Activated CD4-positive, alpha-beta T cell treated with anti-CD3 and anti-CD28 coated beads for 1 hour (primary cell): ENCODE measurements at places on chromosomes 12 and 14.
A peak's percentile ranks its signal among the peaks of the same experiment; 100 is the strongest.

DNA sequence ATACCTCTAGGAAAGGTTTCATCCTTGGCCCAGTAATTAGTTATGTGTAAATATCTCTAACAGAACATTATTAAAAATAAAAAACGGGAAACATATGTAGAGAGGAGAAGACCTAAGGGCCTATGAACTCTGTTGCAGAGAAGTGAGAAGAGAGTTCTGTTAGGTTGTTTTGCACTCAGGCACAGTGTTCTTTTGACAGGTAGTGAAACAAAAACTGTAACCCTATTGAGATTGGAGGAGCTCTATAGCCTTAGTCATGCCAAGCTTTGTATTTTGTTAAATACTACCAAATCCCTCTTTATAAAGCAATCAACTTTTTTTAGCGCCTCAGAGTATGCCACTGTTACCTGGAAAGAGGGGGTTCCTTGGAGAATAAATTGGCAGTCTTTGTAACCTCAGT is 77.6 kb downstream of the CNTN1 start:
- no peak for DNase-seq

- no peak for DNase-seq
Observed at GRCh38 chr12:111413442-111414086, 7.8 kb downstream of the SH2B3 start.

- DNase-seq = no peak
Observed at GRCh38 chr12:58580095-58580494, 340.2 kb downstream of the LRIG3 start.

- DNase-seq = no peak
Observed at GRCh38 chr14:30559638-30560091, 707 bp downstream of the G2E3 start.

DNA sequence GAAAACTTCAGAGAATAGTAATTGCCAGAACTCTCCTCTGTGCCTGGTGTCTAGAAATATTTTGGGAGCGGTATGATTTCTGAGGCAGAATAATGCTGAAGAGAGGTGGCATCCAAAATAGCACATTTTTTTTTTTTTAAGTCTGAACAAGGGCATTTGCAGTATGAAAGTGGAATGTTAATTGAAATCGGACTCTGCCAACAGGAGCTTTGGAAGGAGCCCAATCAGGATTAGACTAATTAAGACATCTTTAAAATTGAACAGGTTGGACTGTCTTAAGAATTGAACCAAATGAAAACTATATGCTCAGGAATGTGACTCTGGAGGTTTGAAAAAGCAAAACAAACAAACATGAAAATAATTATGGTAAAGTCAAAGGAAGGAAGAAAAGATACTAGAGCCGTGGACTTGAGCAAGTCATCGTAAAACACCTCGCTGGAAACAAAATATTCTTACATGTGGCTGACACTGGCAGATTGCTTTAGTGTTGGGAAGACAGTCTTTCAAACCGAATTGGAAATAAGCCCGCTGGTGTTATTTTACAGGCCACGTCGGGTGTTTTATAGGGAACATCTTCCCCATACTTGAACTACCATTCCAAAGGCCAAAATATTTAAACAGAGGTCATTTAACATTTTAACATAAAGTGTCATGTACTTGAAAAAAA is 436.3 kb downstream of the VRK1 start:
- no peak for DNase-seq

- no peak for DNase-seq
Observed at GRCh38 chr14:70029296-70030132, 150.3 kb downstream of the SMOC1 start.

- DNase-seq = no peak
Observed at GRCh38 chr12:83613586-83614110, 926.9 kb downstream of the TMTC2 start.

DNA sequence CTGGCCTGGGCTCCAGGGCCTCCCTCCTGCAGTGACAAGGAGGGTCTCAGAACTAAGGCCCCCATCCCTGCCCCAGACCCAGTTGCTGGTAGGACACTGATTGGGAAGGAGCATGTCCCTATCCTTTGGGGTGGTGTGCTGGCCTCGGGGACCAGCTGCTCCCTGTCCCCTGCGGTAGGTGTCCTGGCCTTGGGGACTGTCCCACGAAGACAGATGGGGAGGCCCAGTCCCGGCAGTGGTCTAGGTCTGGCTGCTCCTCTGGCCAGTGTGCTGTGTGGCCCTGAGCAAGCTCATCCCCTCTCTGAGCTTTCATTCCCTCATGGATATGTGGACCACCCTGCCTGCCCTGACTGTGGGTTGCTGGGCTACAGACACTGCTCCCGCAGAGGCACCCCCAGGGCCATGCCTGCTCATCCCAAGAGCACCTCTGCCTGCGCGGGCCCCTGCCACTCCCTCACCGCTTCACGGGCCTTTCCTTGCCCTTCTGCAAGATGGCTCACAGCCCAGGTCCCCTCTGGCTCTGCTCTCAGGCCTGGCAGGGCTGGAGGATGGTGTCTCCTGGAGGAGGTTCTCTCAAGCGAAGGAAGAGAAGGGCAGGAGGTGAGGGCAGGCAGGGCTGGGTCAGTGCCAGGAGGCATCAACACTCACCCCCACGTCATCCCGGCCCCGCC is 12.5 kb downstream of the AHNAK2 start:
- no peak for DNase-seq

DNA sequence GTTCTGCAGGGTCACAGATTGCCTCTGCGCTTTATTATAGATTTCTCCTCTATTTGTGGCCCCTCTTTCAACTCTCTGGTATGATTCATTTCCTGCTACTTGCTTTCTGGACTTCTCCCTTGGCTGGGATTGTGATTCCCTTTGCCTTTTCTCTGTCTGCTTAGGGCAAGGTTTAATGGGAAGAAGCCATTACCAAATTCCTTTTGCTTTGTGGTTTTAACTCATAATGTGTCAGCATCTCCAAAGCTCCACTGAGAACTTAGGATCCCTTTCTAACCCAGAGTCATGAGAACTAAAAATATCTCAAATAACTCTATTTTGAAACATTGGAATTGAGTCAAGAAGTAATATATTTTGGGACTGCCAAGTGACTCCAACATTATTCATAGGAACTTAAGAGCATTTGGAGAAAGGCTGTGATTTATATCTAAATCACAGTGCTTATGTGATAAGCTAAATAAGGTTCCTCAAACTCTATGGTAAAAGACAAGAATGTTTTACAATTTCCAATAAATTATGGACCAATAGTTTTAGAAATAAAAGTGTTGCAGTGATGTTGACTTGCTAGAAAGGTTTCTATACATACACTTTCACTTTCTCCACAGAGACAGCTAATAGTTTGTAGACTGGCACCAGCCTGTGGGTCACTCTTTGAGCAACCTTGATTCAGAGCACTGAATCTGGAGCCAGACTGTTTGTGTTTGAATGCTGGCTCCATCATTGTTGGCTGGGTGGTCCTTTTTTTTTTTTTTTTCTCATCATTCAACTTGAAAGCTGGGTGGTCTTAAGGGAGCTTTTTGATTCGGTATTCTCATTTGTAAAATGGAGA is 93.9 kb downstream of the DACT1 start:
- DNase-seq = no peak

DNA sequence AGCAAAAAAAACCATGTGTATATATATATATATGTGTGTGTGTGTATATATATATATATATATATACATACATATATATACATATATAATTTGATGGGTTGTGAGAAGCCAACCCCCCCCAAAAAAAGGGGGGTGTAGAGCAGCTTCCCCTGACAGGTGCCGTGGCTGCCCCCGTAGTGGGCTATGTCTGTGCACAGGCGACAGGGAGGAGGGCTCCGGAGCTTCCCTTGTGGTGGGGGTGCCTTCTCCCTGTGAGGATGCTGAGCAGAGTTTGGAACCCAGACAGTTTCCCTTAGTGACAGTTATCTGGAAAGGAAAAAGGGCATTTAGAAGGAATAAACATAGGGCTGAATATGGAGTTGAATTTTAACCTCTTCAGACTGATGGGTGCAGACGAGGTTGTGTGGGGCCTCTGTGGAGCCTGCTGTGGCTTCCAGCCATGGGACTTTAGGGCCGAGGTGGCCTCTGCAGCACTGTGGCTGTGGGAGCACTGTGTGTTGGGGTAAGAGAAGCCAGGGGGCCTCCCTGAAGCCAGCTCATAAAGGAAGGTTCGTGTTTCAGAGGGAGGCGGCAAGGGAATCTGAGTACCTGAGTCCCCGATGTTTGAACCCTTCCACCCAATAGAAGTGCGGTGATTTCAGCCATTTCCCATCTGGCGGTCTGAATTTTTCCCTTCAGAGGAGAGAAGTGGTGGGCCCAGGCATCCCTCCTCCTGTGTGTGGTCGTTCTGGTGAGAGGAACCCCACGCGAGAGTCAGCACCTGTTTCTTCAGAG is 19.8 kb downstream of the XRCC3 start:
- no peak for DNase-seq

GRCh38 chr12:29152223-29152868 is 3.3 kb downstream of the FAR2 start:
- DNase-seq = no peak

DNA sequence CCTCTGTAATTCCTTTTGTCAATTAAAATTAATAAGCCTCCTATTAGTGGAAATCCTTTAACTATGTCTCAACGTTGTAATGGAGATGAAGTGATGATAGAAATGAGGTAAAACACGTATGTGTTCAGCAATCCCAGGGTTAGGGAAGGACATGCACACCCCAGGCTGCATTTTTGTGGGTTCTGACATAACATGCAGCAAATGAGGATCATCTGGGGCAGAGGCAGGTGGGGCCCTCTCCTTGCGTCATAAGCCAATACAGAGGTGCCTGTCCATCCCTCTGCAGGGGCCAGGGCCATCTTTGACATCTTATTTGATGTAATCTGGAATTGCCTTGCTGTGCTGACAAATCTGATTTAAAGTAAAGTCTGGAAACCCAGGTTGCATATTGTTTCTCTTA is 73.2 kb downstream of the MYRFL start:
- no peak for DNase-seq

GRCh38 chr14:35402323-35403113 is 2.0 kb downstream of the NFKBIA start:
- DNase-seq = no peak

GRCh38 chr12:6335451-6336078 is 6.3 kb downstream of the TNFRSF1A start:
- peak; percentile 76 for DNase-seq

GRCh38 chr14:97137705-97138104 is 340.5 kb downstream of the VRK1 start:
- DNase-seq = no peak

DNA sequence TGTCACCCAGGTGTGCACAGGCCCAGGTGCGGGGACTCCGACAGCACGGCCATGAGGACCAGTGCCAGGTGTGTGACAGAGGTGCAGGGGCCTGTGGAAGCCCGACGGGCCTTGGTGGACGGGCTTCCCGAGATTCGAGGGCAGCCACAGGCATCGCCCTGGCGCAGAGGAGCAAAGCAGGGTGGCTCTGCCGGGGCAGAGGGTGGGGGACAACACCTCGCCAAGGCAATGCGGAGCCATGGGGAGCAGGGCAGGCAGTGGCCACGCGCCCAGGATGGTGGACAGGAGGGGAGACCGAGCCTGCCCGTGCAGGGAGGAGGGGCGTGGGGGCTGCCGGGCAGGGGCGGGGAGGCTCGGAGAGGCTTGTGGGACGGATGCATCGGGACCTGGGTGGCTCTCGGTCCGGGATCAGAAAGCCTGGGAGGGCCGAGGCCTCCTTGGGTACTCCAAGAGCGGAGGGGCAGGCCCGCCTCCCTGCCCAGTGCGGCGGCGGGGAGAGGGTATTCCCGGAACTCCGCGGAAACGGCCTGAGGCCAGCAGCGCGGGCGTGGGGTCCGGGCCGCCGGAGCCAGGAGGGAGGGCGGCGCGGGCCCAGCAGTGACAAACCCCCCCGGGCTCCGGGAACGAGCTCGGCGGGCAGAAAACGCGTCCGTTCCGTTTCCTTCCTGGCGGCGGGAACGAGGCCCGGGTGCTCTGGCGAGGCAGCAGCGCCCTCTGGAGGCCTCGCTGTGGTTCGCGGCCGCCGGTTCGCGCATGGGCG is 1.6 kb downstream of the TMEM121 start:
- DNase-seq = peak; percentile 69

- no peak for DNase-seq
Observed at GRCh38 chr12:114895827-114896226, 211.9 kb upstream of the TBX3 start.

- no peak for DNase-seq
Observed at GRCh38 chr12:81558031-81558430, 201.1 kb downstream of the PPFIA2 start.

- DNase-seq = no peak
Observed at GRCh38 chr14:106378191-106378590, 851.8 kb downstream of the TMEM121 start.

- no peak for DNase-seq
Observed at GRCh38 chr12:106106892-106107291, 31.9 kb downstream of the NUAK1 start.

DNA sequence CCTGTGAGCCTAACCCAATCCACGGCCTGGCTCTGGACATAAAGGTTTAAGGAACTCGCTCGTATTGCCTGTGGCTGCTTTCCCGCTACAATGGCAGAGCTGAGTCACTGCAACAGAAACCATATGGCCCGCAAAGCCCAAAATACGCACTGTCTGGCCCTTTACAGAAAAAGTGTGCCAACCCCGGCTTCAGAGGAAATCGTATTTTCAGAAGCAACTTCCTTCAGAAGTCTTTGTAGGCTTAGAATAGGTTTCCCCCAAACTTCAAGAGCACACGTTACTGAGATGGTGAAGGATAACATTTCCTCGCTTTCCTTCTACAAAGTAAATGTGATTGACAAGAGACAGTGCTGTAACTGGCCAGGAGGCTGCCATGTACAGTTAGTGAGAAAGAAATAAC is 34.8 kb upstream of the TESC start:
- DNase-seq = peak; percentile 19

- no peak for DNase-seq
Observed at GRCh38 chr14:100834082-100834793, 8.3 kb downstream of the MEG3 start.

- DNase-seq = no peak
Observed at GRCh38 chr12:16166563-16167470, 110.7 kb downstream of the SLC15A5 start.

DNA sequence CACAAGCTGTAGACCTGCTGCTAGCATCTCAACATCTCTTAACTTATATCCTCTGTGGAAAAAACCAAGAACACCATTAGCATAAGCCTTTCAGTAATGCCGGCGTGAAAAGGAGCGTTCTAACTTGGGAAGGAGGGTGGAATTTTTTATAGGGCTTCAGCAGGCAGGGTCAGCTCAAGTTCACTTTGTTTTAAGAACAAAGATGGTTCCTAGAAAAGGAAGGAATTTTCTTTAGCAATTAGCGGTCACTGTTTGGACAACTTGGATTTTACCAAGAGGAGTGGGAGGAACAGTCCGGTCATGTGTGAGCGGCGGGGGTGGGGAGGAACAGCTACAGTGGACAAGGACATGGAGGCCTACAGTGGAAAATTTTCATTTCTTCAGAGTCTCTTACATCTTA is 35.9 kb downstream of the BBS10 start:
- DNase-seq = no peak

DNA sequence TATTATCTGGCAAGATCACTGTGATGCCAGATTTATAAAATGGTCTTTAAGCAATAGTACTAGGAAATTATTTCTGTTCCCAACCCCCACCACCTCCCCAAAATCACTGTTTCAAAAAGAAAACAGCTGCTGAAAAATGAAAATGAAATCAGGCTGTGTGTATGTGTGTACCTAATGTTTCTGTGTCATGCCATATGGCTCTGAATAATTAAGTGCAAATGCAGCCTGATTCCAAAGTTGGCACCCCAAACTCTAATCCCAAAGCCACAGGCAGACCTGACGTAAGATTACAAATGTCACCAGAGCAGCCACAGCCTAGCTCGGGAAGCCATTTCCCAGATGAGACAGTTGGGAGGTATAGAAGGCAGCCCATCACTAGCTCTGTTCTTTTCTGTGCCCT is 175.5 kb downstream of the MED13L start:
- no peak for DNase-seq

- DNase-seq = no peak
Observed at GRCh38 chr14:76490735-76491134, 114.8 kb downstream of the ESRRB start.
